ENCODE measurements at places on chromosomes 2 and 18.

GRCh38 chr2:191933307-191934105 is 86.6 kb upstream of the CAVIN2 start:
- no peak for DNase-seq

DNA sequence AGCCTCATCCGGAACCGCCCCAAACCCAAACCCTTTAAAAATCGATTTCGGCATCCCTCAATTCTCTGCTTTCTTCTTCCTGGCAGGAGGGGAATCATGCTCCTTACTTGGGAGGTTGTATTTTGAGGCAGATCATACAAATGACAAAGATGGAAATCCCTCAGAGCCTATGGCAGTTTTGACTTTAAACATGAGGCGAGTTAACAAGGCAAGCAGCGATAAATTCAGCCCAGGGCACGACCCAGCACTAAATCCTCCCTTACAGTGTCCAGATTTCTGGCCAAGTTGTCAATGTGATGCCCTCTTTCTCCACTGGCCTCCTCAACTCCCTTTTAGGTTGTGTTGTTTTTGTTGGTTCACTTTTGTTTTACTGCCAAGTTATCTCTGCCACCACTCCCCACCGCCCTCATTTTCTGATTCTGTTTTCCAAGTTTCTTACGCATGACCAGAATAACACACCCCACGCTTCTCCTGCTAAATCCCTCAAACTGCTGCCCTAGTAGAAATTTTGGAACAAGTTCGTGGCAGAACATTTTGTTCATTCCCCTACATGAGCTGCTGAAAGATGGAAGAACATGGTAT is 68.3 kb downstream of the CTAGE1 start:
- no peak for DNase-seq

- no peak for DNase-seq
Measured at GRCh38 chr2:70830366-70830765, 5.2 kb downstream of the CD207 start.

- DNase-seq: no peak
Measured at GRCh38 chr18:72848503-72849237, 19.1 kb downstream of the NETO1 start.

DNA sequence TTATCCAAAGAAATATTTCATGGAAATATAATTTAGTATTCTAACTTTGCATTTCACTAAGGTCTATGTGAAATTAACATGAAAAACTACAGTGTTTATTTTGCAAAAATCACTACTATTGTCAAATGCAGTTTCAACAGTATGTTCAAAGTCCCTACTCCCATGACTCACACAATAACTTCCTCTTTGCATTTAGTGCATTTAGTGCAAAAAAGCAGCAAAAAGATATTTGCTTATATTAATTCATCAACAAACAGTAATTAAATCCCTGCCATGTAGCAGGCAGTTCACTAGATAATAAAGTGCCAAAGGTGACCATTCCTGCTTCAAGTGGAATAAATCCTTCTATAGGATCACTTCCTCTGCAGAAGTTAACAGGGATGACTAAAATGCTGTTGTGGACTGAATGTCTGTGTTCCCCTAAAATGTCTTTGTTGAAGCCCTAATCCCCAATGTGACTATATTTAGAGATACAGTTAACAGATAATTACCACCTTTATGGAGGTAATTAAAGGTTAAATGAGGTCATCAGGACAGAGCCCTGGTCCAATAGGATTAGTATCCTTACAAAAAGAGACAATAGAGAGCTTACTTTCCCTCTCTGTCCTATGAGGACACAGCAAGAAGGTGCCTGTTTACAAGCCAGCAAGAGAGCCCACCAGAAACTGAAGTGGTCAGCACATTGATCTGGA is 61.7 kb downstream of the STK39 start:
- no peak for DNase-seq

GRCh38 chr18:63082366-63083019 is 237.1 kb downstream of the BCL2 start:
- no peak for DNase-seq

DNA sequence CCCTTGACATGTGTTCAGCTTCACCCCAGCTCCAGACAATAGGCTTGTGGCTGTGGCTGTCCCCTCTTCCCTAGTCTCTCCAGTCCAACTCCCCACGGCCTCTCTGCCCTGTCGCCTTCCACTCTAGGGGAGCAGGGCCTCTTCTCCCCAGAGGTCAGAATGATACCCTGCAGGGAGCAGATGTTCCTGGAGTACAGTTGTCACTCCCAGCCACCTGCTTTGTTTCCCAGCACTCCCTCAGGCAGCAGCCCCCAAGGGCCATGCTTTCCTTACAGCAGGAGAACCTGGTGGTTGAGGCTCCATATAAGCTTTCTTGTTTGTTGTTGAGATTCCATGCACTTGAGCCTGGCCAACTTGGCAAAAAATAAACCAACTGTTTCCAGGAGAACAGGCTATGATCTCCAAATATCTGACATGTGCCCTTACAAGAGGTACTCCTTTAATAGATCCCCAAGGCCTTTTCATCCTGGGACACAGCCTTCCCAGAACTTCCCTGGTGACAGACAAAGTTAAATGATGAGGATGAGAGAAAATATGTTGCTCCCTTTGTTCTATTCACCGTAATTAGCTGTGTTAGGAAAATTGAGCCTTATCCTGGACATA is 45.1 kb downstream of the DPYSL5 start:
- peak; percentile 62 for DNase-seq

DNA sequence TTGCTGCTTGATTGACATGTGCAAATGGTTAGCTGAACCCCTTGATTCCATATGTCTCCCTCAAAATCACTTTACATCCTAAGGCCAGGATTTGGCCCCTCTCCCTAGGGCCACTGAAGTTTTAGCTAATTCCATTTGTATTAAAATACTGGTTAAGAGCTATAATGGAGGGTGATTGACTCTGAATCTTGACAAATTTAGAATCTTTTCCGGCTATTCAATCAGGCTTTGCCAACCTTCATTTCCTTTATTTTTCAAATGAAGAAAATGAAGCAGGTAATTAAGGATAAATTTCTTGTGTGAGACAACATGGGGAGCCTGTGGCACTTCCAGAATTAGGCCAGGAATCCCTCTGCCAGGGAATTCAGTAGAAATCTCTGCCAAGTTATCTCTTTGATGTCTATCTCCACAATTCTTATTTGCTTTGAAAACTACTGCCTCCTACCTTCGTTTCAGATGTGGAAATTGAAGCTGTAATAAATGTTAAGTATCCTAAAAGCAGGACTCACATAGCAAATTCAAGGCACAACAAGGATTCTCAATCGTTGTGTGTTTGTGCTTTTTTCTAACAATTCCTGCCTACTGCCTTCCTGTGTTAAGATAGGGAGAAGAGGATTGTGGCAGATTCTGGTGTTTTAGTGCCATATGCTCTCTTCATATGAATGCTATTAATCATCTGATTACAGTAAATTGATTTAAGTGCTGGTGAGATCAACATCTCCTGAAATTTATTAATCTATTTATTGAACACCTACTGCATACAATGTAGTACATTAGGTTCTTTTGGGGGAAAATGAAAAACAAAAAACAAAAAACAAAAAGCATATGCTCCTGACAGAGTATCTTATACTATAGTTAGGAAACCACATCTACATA is 47.8 kb upstream of the MAP4K3 start:
- no peak for DNase-seq

All from osteocyte (in vitro differentiated cells).